ENCODE measurements at places on chromosomes 2 and 18.

DNA sequence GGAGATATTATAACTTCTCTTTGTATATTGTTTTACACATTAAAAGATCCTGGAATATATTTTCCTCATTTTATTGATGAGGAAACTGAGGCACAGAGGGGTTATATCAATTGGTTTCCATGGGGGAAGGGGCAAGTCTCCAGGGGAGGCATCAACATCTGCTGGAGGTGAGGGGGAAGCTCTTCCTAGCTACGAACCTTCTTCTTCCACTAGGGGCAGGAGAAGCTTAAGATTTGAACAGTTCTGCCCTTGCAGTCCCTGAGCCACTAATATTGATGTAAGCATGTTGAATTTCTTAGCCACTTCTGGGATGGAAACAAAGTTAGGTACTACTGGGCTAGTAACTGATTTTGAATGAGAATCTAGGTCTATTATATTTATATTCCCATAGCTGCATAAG is 140.1 kb upstream of the AQP4 start:
- no peak for DNase-seq

GRCh38 chr2:12701786-12702167 is 15.0 kb upstream of the TRIB2 start:
- DNase-seq: no peak

GRCh38 chr2:17879137-17879912 is 858 bp downstream of the KCNS3 start:
- no peak for DNase-seq

DNA sequence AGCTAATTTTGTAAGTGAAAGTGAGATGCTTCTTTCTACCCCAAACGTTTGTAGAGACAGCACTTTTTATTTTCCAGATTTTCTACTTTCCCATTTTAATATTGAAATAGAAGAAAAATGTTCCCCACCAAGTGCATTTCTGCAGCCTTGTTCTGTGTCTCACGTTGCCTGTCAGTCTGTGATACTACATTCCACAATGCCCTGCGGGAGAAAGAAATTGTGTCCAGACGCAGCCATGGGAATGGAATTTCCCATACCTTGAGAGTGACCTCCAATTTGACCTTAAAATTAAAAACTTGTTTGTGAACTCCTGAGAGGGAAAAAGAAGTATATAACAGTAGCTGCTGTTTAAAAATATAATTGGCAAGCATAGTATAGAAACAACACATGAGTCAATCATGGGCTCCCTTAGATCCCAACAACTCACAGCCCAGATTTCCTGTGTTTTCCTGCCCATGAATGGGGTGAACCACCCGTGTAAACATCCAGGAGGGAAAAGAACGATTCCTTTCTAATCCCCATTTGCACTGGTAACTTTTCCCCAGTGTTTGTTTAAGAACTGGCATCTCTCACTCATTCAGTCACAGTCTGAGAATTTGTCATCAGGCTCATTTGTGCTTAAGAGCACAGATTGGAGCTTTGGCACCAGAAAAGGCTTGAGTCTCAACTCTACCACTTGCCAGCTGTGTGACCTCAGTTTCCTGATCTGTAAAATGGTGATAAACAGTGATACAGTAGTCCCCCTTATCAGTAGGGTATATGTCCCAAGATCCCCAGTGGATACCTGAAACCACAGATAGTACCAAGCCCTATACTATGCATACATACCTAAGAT is 166.1 kb upstream of the ZNF521 start:
- no peak for DNase-seq

DNA sequence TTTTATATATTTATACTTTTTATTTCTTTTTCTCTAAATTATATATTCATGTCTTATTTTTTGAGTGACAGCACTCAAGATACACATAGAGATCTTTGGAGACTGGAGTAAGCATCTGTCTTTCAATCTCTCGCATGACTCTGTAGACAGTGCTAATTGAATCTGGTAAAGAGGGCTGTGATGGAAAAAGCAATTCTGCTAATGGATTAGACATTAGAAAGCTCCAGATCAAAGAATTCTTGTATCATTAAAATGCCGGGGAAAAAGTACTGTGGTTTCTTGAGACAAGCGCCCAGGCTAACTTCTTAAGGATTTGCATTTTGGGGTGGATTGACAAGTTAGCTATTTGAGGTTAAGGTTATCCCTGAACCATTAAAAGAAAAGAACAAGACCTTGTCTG is 383.1 kb upstream of the TNP1 start:
- no peak for DNase-seq

DNA sequence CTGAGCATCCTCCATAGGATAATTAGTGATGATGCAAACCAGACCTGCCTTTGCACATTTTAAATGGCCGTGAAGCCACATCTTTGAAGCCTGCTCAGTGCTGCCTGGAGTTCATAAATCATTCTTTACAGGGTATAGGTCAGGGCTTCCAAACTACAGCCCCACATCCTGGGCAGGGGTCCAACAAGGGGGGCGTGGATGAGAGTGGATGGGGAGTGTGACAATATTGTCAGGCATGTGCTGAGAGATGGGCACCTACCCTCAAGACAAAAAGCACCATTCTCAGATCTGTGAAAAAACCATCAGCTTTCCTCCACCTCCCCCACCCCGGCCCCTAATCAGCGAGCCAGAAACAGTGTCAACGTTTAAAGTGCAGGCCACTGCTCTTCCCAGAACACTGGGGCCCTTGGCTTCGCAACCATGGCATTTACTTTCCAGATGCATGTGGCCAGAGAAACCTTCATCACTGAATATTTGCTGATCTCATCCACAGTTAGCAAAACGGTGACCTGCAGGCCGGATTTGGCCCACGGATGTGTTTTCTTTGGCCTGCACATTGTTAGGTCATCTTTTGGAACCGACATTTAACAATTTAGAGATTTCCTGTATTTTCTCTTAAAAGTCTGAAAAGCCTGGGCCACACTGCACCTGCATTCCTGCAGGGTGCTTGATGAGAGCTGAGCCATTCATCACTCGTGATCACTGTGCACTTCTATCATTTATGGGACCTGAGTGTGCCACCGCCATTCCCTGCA is 130.7 kb downstream of the ANKRD44 start:
- no peak for DNase-seq

DNA sequence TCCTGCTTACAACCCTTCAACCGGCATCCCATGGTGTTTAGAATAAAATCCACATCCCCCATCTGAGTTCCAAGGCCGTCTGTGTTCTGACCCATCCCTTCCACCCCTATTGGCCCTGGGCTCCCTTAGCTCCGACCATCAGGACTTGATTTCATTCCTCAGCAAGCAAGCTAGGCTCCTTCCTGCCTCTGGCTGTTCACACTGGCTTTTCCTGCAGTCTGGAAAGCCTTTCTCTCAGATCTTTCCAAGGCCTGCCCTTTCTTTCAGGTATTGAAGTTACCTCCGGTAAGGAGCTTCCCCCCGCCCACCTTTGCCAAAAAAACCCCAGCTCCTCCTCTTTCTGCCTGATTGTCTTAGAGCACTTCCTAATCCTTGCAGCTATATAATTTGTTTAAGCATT is 86.8 kb downstream of the CLIP4 start:
- no peak for DNase-seq

GRCh38 chr18:77135339-77136075 is 2.9 kb upstream of the MBP start:
- DNase-seq: no peak

- no peak for DNase-seq
Measured at GRCh38 chr2:237449193-237449881, 35.4 kb upstream of the COL6A3 start.

DNA sequence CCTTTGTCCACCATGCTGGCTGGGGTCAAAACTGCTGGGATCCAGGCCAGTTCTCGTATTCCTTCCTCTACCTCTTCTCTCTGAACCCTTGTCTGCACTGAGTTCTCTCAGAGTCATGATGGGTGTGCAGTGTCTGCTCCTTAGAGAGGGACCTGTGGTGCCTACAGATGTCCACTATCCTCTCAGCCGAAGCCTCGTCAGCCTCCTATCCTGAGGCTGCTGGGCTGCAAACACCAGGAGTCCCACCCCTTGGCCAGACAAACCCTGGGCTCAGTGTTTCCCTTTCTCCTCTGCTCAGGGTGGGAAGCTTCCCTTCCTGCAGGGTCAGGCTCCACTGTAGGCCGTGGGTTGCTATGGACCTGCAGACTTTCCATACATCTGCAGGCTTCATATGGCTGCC is 2.3 kb downstream of the INPP5D start:
- no peak for DNase-seq

- no peak for DNase-seq
Measured at GRCh38 chr2:239773228-239774141, 251.7 kb downstream of the NDUFA10 start.

GRCh38 chr2:207711750-207712530 is 500 bp downstream of the CCNYL1 start:
- DNase-seq: peak; percentile 34

DNA sequence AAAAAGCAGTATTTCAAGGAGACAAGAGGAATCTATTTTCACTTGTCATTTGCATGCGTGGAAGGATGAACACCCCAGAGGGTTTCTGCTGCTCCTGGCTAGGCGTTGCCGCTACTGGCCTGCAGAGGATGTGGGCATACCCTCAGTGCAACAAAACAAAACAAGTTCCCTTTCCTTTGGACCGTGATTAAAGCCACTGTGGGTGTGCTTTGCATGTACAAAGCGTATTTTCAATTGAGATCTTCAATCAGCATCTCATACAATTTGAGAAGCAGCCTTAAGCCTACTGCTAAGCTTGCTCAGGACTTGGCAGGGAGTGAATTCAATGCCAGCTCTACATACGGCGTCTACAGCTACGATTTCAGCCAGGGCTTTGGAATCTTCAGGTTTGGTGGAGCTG is 298.4 kb downstream of the LPIN1 start:
- DNase-seq: no peak

All from stimulated activated CD8-positive, alpha-beta memory T cell treated with anti-CD3 and anti-CD28 coated beads, Interleukin-12 subunit alpha, Interleukin-12 subunit beta, amount 100 ng/mL, for 4 hours (primary cell).